Foreskin fibroblast (primary cell): ENCODE measurements at places on chromosomes 4 and X.

DNA sequence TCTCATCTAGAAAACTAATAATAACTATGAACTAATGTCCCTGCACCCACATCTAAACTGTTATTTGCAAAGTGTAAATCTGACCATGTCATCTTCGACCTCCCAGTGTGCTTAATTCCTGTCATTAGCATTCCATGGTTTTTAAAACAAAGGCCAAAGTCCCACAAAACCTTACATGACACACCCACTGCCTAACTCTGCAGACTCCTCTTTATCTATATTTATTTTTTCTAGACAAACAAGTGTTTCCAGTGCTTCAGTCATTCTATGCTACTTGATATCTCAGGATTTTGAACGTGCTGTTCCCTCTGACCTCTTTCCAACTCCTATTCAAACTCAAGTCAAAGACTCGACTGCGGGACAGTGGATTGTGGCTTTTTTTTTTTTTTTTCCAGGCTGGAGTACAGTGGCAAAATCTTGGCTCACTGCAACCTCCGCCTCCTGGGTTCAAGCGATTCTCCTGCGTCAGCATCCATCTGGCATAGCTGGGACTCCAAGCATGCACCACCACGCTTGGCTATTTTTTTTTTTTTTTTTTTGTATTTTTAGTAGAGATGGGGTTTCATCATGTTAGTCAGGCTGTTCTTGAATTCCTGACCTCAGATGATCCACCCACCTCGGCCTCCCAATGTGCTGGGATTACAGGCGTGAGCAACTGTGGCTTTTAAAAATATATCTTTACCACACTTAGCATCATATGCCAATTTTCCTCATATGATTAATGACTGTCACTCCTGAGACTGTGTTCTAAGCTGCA is 1511.0 kb downstream of the ARAP2 start:
- no peak for DNase-seq

GRCh38 chrX:33285550-33285949 is 74.2 kb upstream of the DMD start:
- DNase-seq, result no peak

- DNase-seq, result peak; percentile 28
These were observed 65.3 kb downstream of the CLNK start for GRCh38 chr4:10619220-10619619.

- no peak for DNase-seq
These were observed 661 bp downstream of the SPIN4 start for GRCh38 chrX:63350465-63350877.

- DNase-seq, result no peak
These were observed 49.8 kb upstream of the PRPS2 start for GRCh38 chrX:12741416-12741815.
